ENCODE measurements at places on chromosomes 3 and 15.
A peak's percentile ranks its signal among the peaks of the same experiment; 100 is the strongest.

GRCh38 chr15:34700891-34701427, 53.8 kb downstream of the GJD2 start:
- no peak for DNase-seq

GRCh38 chr15:64355348-64355943, 527 bp downstream of the CSNK1G1 start:
- peak; percentile 12 for DNase-seq

GRCh38 chr3:77142578-77142977, 102.7 kb downstream of the ROBO2 start:
- no peak for DNase-seq

DNA sequence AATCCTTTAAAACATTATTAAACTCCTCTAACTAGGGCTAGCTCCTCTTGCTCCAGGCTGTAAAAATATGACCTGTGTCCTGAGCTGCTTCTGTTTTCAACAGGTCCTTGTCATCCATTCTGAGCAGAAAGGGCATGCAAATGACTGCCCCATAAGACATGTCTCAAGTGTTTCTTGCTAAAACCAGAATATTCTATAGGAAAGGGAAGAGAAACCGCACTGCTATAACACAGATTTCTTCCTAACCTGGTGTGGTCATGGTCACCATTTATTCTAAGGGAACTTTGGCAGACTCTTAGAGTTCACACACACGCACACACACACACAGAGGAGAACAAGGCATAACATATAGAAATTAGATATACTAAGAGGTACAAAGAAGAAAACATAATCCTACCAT, 34.2 kb upstream of the B3GNT5 start:
- no peak for DNase-seq

GRCh38 chr3:181265750-181266333, 276.3 kb upstream of the DNAJC19 start:
- no peak for DNase-seq

DNA sequence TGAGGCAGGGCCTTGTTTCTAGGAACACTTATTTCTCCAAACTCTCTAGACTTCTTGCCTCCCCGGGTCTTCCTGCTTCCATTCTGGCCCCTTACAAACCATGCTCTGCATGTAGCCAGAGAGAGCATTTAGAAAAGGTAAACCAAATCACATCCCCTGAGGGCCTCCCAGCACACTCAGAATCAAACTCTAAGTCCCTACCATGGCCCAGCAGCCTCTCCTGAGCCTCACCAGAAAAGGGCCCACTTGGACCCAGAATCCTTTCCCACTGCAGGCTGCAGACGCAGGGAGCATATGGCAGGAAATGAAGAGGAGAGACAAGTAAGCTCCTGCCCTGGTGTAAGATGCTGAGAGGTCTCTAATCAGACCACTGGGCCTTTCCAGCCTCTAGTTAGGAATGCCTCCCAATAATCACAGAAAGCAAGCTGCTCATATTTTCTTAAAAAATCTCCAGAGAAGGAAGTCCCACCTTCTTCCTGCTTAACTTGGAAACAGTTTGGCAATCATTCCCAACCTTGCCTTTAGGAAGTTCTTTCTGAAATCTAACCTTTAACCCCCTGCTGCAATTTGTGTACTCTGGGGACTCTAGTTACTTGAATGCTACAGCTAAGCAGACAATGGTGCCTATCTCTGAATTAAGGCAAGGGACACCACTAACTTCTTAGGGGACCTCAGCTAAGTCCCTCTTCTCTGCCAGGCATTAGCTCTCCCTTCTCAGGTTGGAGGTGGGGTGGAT, 4.2 kb downstream of the AMOTL2 start:
- no peak for DNase-seq

- no peak for DNase-seq
These were observed 91.3 kb downstream of the SUCNR1 start for GRCh38 chr3:151964743-151965142.

GRCh38 chr3:156489462-156489911, 65.4 kb downstream of the SSR3 start:
- no peak for DNase-seq

DNA sequence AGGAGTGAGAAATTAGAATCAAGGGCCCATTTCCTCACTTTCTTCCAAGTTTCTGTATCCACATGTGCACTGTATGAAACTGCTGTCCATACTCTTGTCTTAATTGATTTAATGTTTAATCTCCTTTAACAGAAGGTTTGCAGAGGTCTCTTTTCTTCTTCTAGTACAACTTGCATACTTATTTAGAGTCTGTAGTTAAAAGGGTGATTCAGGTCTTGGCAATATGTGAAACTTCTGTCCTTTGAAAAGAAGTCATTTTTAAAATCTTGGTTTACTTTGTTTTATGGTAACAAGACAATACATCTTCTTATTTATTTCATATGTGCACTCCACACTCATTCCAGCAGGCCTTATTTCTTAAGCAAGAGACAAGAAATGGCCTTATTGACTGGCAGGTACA, 25.8 kb downstream of the TMEM45A start:
- DNase-seq = no peak

GRCh38 chr15:89057506-89058133, 30.6 kb upstream of the ABHD2 start:
- DNase-seq = peak; percentile 82

DNA sequence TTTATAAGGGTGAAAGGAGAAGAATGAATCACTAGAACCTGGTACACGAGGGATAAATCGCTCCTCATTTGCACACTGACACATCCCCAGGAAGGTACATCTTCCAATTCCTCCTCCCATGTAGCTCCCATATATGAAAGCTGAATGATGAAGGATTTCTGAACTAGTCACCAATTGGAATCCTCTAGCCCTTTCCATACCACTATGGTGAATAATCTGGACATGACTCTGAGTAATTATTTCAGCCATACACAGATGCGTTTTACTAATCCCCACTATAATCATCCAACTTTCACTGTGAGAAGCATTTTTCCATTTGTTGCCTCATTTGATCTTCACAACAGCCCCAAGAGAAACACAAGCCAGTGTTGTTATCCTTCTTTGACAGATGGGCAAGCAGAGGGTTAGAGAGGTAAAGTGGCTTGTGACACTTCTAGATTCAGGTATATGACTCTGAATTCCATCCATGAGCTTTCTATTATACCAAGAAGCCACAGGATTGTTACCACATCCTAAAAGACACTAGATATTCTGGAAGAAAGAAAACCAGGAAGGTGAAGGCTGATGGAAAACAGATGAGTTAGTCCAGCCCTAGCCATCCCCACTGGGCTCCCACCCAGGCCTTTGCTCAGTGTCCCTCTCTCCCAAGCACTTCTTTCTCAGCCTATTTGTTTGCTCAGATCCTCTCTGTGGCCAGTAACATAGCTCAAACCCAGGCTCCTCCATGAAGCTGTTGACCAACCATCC, 22.2 kb upstream of the BCL6 start:
- no peak for DNase-seq

GRCh38 chr3:4310971-4311370, 7.8 kb downstream of the SETMAR start:
- no peak for DNase-seq

- DNase-seq = no peak
These were observed 339.0 kb upstream of the PROK2 start for GRCh38 chr3:72123908-72124441.

DNA sequence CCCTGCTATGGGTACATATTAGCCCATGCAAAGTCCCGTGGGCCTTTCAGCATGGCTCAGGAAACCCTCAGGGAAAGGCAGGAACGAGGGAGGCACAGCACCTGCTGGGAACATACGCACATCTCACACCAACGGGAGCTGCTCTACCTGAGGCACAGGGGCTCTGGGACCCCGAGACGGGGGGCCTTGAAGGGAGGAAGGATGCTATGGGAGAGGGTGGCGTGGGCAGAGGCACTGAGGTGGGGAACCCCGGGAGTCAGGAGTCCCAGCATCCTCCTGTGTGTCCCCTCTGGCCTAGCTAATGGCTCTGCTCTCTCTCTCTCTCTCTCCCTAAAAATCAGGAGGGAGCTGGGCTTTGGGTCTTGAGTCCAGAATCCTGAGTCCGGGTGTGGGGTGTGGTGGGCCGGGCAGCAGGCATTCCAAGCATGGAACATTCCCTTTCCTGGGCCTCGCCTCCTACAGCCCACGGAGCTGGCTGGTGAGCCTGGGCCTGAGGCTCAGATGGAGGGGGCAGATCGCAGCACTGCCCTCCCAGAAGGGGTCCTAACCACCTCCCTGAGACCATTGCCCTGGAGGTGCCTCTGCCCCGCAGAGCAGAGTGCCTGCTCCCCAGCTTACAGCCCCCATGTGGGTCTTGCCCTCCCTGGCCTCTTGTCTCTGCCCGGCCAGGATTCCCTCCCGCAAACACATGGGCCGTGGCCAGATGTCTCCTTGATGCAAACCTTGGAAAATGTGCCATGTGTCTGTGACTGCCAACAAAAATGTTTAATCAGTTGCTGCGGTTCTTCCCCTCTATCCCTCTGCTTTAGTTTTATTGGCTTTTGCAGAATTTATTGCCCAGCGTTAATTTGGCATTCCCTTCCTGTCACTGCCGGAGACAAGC, 101.6 kb downstream of the TMEM266 start:
- no peak for DNase-seq

DNA sequence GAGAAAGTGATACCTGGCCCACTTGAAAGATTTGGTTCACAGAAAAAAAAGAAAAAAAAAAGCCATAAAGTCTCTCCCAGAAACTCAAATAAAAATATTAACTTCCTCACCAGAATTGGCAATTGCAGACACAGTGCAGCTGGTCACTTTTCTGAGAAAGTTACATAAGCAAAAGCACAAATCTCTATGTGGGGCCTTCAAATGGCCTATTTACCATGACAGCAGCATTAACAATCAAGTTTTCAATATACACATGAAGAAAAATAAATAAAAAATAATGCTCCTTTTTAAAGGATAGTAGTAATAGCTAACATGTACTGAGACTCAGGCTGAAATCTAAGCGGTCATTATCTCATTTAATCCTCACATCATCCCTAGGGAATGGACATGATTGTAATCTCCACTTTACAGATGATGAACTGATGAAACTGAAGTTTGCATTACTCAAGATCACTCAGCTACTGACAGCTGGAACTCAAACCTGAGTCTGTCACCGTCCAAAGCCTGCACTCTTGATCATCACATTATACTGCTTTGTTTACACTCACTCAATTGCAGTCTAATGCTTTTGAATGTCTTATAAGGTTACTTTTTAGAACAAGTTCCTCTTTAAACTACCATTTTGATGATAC, 3.3 kb downstream of the NPTN start:
- no peak for DNase-seq

DNA sequence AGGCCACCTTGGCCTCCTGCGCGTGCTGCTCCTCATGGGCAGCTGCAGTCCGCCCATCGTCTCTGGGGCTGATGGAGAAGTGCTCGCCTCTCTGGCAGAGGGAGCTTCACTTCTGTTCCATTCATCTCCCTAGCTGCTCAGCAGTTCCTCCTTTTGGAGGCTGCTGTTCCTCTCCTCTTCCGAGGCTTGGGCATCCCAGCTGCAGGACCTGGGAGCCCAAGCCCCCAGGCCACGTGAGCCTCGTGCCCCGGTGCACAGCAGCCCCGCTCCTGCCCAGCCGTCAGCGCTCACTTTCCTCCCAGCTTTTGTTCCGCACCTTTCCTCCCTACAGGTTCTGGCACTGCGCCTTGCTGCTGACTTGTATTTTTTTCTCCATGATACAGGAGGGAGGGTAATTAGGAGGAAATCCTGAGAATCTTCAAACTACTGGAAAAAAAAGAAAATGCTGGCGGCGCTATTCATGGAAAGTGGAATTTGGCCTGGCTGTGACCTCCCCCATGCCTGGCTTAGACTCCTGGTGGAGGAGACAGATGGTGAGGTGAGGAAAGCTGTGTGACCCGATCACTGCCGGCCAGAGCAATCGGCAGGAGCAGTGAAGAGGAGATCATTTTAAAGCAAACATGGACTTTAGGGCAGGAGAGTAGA, 210.1 kb downstream of the CHST2 start:
- no peak for DNase-seq

DNA sequence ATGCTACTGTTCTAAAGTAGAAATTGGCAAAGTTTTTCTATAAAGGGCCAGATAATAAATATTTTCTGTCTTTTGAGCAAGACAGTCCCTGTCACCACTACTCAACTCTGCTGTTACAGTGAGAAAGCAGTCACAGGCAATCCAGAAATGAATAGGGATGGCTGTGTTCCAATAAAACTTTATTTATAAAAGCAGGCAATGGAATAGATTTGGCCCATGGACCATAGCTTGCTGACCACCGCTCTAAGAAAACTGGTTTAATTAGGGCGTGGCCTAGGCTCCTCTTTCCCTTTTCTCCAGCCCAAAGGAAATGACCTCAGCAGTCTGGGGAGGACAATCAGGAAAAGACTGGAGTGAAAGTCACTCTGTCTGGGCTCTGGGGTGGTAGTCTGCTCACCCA, 183.8 kb downstream of the MEGF11 start:
- no peak for DNase-seq

GRCh38 chr3:197019021-197019420, 10.6 kb downstream of the MELTF start:
- no peak for DNase-seq

- no peak for DNase-seq
These were observed 41.6 kb upstream of the DUSP7 start for GRCh38 chr3:52097851-52098507.

GRCh38 chr15:20407553-20407952, 134.0 kb downstream of the GOLGA6L6 start:
- DNase-seq = no peak

DNA sequence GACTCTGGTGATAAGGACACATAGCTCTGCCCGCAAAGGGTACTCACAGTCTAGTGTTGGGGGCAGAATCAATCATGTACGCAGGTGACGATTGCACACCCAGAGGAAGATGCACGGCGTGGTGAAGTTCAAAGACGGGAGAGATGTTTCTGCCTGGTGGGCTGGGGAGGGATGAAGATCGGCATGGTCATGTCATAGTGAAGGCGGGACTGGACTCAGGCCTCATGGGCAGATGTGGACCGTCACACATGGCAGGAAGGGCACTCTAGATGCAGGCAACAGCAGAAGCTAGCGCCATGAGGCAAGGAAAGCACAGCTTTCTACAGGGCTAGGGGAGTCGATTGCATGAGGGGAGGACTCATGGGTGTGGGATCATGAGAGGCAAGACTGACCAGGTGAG, 240.6 kb downstream of the OPA1 start:
- DNase-seq = no peak

- DNase-seq = no peak
These were observed 30.7 kb downstream of the SACM1L start for GRCh38 chr3:45719655-45720487.

DNA sequence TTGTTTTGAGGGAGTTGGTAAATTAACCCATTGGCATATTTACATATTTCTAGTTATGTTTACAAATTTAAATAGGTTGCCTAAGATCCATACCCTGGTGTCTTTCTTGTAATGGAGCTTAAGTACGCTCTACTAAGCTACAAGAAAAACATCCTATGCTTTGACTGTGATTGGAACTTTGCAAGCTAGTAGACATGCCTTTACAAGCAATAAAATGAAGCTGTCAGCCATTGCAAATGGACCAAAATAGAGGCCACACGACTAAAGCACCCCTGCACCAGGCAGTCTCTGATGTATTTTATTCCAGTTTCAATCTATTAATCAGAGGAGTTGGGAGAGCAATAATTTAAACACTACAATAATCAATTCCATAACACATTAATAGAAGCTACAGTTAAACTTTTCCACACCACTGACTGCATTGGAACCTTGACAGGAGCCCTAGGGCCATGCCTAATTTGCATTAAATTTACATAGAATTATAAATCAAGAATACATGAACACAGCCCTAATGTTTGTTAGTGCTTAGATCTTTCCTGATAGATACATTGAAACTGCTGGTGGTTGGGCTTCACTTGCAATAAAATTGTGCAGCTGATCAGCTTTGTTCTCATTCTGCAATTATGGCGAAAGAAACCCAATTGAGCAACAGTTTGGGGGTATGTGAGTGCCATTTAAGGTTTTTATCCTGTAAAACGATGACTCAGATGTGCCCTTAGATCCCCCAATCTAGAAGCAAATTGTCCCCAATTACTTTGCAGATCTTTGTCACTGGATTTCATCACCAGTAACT, 360.1 kb downstream of the LSAMP start:
- DNase-seq = no peak

All from activated T-cell treated with anti-CD3 and anti-CD28 coated beads for 1 hour (primary cell).